ENCODE measurements at places on chromosomes 3 and 15.

DNA sequence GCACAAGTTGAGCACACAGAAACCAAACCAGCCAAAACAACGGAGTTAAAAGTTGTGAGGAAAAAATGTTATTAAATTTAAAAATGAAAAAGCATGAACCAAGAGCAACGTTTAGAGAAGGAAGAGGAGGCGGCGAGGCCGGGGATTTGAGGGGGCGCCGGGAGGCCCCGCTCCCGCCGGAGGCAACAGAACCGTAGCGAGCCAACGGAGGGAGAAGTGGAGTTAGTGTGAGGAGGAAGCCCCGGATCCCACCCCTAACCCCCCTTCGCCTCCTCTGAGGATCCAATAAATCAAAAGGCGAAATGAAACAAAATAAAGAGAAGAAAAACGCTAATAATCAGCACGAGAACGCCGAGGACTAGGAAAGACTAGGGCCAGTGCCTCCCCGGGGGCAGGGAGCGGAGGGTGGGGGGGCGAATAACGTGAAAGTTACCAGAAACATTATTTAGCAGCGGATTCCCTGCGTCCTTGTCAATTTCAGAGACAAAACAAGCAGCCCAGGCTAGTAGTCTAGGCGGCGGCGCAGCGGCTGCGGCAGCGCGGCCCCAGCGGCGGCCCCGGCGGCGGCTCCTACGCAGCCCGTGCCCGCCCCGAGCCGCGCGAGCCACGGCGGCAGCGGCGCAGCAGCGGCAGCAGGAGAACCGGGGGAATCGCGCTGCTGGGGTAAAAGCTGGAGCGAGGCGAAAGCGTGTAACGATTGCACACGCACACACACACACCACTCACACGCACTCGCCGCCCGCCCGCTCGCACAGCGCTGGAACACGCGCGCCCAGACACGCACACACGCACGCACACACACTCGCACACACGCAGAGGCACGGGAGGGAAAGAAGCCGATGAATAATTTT lies 1.7 kb downstream of the MEIS2 start:
- DNase-seq, result peak; percentile 55

GRCh38 chr3:134232951-134233350 lies 17.7 kb downstream of the RYK start:
- DNase-seq, result no peak

- no peak for DNase-seq
Observed at GRCh38 chr3:56974247-56974930, 86.1 kb upstream of the SPATA12 start.

- no peak for DNase-seq
Observed at GRCh38 chr15:58440158-58440910, 8.5 kb downstream of the LIPC start.

GRCh38 chr15:100596792-100597191 lies 5.2 kb downstream of the LINS1 start:
- no peak for DNase-seq

DNA sequence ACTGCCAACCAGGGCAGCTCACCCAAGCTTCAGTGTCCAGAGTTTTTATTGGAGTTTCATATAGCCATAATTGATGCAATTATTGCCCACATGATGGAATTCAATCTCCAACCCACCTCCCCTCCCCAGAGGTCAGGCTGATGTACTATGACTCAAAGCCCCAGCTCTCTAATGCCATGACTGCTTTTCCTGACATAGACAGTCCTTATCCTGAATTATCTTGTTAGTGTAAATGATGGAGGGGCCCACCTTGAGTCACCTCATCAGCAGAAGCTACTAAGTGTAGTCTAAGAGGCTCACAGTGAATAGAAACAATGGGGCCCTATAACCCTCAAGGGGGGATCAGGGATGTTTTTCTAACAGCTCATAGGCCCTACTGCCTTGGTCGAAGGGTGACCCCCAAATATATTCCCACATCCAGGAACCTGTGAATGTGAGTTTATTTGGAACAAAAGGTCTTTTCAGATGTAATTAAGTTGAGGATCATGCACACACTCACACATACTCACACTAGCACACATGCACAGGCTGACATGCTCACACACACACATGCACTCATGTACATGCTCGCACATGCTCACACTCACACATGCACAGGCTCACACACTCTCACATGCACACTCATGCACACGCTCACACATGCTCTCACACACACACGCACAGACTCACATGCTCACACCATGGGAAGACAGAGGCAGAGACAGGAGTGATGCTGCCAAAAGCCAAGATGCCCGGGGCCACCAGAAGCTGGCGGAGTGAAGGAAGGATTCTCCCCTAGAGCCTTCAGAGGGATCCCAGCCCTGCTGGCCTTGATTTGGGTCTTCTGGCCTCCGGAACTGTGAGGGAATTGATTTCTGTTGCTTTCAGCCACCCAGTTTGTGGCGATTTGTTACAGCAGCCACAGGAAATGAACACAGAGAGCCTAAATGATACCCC lies 131.2 kb upstream of the SMAD3 start:
- no peak for DNase-seq

DNA sequence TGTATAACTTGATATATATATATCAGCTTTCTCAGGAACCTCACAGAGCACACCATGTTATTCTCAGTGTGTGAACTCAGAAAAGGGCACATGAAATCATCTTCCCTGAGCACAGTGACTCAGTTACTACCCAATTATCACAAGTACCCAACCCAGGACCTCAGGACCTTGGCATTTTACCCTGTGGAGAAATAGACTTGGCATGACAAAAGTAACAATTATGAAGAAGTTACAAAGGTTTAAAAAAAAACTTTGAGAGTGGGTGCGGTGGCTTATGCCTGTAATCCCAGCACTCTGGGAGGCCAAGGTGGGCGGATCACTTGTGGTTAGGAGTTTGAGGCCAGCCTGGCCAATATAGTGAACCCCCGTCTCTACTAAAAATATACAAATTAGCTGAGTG lies 52.4 kb downstream of the ONECUT1 start:
- DNase-seq, result no peak

- DNase-seq, result peak; percentile 5
Observed at GRCh38 chr3:182058488-182058887, 346.8 kb downstream of the SOX2 start.

DNA sequence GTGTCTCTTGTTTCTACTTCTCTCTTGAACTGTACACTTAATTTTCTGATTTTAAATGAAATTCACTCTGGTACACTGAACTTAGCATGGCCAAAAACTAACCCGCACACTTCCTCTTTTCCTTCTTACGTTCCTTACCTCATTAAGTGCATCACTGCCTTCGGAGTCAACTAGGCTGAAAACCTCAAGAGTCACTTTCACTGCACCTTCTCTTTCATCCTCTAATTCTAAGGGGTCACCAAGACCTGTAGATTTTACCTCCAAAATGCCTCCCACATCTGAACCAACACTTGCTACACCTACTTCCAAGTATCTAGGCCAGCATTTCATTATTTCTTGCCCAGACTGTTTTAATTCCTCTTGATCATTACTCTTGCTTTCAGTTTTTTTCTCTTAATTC lies 6.6 kb downstream of the CBLB start:
- no peak for DNase-seq

- DNase-seq, result peak; percentile 58
Observed at GRCh38 chr15:64046421-64047153, at the start of gene DAPK2. Gene DAPK2 (minus strand): TSS chr15:64046485. CDS start chr15:64040261, 6,224 bp downstream.

- no peak for DNase-seq
Observed at GRCh38 chr3:195032106-195032759, 238.7 kb downstream of the XXYLT1 start.

DNA sequence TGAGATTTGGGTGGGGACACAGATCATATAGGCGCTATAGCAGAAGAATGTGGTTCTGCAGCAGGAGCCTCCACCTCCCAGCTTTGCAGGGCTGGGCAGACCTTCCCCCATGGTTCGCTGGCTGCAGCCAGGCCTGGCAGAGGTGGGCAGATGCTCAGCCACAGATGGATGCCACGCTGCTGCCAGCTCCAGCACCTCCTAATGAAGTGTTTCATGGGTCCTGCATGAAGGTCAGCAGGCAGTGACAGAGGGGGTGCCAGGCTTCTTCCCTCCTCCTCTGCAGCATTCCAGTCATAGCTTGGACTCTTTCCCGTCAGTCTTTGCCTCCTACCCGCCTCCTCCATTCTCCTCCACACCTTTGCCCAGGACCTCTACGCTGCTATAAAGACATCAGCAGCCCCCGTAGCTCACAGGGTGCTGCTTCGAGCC lies 85.9 kb downstream of the SLCO3A1 start:
- DNase-seq, result no peak

DNA sequence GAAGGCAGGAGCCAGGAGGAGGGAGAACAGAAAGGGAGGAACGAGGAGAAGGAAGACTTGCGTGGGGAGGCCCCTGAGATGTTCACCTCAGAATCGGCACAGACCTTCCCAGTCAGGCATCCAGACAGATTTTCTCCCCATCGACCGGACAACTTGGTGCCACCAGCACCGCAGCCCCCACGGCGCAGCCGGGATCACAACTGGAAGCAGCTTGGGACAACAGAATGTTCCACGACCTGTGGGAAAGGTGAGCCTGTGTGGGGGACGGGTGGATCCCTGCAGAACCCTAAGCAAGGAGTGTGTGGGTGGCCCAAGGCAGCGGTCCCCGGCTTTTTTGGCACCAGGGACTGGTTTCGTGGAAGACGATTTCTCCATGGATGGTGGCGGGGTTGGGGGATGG lies 72.6 kb upstream of the NR2E3 start:
- DNase-seq, result no peak

DNA sequence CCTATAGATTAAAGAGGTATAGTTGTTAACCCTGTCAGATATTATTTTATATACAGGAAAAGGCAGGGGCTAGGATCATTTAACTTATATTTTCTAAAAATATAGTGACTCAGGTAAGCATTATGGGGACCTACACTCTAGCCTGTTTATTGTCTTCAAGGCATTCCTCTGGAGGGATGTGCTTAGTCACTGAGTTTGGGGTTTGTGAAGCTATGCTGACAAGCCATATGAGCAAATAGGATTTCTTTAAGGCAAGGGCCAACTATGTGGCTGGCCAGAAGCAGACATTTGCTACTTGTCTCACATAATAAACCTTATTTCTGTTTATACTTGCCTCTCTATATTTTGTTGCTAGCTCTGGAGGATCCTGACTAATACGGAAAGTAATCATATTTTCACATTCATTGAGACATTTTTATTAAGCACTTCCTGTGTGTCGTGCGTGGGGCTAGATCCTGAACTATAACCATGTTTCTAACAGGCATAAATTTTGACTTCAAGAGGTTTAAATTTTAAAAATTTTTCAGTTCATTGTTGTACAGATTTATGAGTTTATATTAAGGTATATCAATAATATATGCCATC lies 153.4 kb downstream of the OTOL1 start:
- no peak for DNase-seq

DNA sequence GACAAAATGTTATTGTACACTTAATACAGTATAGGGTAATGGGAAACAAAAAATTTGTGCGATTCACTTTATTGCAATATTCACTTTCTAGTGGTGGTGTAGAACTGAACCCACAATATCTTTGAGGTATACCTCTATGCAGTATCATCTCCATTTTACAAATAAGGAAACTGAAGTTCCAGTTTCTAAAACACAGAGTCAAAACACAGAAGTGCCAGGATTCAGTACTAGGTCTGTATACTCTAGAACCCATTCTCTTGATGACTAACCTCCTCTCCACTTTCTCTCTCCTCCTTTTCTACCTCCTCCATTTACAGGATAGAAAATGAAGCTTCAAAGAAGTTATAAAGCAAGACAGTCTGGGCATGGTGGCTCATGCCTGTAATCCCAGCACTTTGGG lies 62.2 kb downstream of the MB21D2 start:
- DNase-seq, result no peak

DNA sequence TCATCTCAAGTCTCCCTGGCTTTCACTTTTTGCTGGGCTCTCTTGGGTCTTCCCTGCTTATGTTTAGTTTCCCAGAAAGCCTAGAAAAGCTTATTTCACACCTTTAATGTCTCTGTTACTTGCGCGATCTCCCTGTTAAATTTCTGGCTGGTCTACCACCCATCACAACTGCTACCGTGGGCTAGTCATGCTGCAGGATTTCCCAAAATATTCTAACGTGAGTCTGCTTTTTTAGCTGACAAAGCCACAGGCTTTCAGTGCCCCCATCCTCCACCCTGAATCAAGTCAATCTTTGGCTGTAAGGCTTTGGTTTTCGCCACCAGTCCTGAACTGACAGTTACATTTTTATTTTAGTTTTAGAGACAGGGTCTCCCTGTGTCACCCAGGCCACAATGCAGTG lies 74.1 kb downstream of the SUMF1 start:
- no peak for DNase-seq

- DNase-seq, result no peak
Observed at GRCh38 chr3:54484334-54484733, 362.0 kb downstream of the CACNA2D3 start.

DNA sequence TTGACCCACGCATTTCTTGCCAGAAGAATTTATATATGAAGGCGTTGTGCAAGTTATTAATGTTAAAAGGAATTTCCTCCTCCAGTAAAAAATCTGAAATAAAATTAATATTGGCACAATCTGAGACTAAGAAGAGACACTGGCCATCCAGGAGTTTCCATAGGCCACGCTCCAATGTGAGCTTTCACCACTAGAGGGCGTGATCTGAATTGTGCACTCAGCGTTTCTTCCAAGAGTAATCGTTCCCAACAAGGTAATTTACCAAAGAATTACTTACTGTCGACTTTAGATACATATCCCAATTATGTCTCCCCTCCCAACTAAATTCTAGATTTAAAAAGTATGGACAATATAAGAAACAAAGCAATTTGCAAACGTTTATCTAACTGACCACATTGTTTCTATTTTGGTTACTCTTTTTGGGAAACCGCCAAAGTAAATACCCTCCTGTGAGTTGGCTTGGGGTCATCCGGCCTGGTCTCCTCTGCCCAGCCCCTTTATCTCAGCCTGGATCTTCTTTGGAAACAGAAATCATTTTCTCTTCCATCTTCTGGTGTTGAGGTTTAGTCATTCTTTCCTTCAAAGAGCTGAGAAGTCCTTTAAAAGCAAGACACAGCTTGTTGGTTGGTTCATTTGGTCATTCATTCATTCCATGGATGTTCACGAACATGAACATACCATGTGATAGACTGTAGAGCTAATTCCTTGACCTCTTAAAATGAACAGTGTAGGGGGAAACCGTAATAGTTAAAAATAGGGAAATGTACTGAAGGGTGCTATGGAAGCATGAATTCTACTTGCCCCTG lies 26.2 kb downstream of the POLR2M start:
- peak; percentile 53 for DNase-seq

- DNase-seq, result no peak
Observed at GRCh38 chr3:132564070-132564465, 33.0 kb upstream of the ACKR4 start.

DNA sequence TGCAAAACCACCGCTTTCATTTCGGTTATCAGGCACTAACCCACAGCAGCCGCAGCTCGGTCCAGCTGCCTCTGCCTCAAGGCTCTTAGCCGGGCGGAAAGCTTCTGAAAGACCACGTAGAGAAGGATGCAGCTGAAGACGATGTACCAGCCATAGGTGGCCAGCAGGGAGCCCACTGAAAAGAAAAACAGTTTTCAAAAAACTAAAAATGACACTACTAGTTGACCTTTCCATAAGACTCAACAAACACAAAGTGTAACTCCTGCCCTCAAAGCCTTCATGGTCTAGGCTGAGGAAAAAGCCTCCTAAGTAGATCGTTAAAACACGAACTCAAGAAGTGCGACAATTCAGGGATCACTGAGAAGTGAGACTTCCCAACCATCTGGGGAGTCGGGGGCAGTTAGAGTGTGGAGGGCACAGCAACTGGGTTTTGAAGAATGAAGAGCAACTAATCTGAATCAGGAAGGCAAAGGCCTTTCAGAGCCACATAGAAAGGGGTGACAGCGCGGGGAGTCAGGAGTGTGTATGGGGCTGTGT lies 716 bp downstream of the SELENOS start:
- peak; percentile 70 for DNase-seq

GRCh38 chr15:101709466-101709865 lies 14.8 kb downstream of the TARS3 start:
- no peak for DNase-seq

- DNase-seq, result no peak
Observed at GRCh38 chr3:24514119-24514518, 19.5 kb upstream of the THRB start.

All from RKO (cell line).